Activated CD4-positive, alpha-beta T cell treated with anti-CD3 and anti-CD28 coated beads, Interleukin-2, amount 50 U/mL, for 1 hour (primary cell): ENCODE measurements at places on chromosomes 3 and 15.
A peak's percentile ranks its signal among the peaks of the same experiment; 100 is the strongest.

GRCh38 chr3:43676441-43676840, 14.3 kb upstream of the ABHD5 start:
- DNase-seq = no peak

- DNase-seq = no peak
Observed at GRCh38 chr15:63044645-63045464, 2.3 kb downstream of the TPM1 start.

DNA sequence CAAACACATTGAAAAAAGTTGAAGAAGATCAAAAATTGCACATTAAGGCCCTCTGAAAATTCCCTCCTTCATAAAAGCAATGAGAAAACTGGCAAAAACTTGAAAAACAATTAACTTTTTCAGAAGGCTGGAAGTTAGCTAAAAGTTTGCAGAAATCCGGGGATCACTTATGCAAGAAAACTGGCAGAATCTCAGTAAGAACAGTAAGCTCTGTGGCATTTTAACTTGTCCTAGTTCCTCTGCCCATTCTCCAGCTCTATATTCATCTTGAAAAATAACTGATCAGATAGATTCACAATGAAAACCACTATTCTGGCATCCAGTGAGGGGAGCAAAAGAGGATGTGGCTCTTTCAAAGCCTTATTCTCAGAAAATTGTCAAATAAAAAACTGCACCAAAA, 566.8 kb downstream of the NTRK3 start:
- DNase-seq = no peak

DNA sequence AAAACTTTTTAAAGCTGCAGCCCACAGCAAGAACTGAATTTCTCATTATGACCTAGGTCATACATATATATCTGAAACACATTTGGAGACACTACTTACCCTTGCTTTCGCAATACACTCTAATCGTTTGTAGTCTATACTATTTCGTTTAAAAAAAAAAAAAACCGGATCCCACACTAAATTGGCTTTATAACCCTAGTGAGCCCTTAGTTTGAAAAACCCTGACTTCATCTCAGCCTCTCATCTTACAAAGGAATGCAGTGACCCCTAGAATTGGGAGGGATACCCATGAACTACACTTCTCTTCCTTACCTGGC, 4.2 kb downstream of the RARRES1 start:
- DNase-seq = no peak

DNA sequence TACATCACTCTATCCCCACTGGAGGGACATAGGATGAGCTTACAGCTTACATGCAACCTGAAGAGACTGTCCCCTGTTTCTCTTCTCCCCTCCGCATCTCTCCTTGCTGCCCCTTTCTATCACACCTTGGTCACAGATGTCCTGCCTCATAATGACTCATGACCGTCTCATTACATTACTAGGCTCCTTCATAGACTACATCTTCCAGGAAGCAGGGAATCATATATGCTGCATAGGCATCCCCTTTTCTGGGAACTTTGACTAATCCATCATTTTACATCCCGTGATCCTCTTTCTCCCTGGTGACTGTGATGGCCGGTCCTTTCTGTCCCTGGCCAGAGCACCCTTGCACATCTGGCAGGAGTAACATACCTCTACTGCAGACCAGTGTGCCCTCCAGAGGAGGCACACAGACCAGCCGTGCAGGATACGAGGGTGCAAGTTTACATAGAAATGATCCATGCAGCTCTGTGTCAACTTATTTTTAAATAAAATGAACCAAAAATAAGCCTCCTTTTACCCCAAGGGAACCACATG, 188.9 kb downstream of the CACNA2D3 start:
- no peak for DNase-seq

DNA sequence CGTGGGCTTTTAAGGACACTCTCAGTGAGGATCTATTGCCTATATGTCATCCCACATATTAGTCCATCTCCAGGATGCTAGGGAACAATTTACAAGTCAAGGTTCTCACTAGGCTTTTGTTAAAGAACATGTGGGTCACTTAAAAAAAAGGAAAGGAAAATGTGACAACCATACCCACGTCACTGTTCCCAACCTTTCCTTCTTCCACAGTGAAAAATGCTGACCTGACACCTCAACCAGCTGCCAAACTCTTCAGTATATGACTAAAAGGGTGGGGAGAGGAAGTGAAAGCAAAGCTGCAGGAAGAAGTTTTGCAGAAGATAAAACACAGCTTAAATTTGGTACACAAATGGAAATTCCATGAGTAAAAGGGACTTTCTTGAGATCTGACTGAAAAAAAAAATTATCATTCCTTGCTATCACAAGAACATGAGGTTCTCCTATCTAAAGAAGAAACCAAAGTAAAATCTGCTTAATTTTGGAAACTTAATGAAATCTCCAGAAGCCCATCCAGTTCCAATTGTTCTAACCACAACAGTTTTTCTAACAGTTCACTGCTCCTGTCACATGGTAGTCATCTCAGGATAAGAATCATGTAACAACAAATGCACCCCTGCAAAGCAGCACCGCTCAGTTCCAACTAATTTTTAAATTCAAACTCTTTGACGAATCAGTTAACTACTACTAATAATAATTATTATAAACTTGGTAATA, 117.0 kb upstream of the TSPAN3 start:
- DNase-seq = no peak

- no peak for DNase-seq
Observed at GRCh38 chr15:51075826-51076523, 18.7 kb downstream of the TNFAIP8L3 start.

- DNase-seq = peak; percentile 48
Observed at GRCh38 chr15:88894819-88895767, at the start of gene HAPLN3. TSS of gene HAPLN3 (minus strand) at chr15:88895544. CDS start at chr15:88887298, 8,246 bp downstream.

GRCh38 chr3:169619793-169620192, 43.7 kb downstream of the MECOM start:
- no peak for DNase-seq

- DNase-seq = no peak
Observed at GRCh38 chr15:85980946-85981345, 98.7 kb upstream of the AGBL1 start.

DNA sequence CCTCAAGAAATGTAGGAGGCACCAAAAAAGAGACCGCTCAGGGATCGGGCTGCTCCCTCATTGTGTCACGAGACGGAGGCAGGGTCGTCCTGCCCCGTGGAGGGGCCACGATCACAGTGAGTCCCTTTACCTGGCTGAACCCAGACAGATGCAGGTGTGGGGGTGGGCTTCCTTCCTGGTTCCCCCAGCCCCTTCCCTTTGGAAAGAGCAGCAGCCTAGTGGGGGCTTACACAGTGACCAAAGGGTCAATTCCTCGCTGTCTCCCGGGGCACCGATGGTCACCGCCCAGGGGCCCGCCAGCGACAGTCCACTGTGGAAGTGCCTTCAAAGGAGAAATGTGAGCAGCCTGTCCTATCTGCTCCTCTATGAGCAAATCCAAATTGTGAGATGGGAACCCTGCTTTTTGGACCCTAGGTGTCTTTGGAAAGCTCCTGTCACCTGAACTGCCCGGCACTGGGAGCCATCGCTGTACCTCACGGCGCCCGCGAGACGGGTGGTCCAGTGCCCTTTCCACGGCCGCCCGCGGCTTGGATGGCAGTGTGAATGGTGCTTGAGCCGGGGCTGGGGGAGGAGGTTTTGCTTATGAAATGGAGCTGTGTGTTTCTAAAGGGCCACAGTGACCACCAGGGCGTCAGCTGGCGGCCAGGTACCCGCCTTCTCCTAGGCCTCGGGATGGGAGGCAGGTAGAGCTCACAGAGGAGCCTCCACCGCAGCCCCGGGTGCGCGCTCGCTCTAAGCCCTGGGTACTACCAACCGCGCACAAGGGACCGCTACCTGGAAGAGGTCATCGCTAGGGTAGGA, 155.7 kb downstream of the KLF13 start:
- no peak for DNase-seq

GRCh38 chr15:33526532-33526931, 215.8 kb downstream of the RYR3 start:
- no peak for DNase-seq

- no peak for DNase-seq
Observed at GRCh38 chr15:99148851-99149276, 44.0 kb downstream of the SYNM start.

DNA sequence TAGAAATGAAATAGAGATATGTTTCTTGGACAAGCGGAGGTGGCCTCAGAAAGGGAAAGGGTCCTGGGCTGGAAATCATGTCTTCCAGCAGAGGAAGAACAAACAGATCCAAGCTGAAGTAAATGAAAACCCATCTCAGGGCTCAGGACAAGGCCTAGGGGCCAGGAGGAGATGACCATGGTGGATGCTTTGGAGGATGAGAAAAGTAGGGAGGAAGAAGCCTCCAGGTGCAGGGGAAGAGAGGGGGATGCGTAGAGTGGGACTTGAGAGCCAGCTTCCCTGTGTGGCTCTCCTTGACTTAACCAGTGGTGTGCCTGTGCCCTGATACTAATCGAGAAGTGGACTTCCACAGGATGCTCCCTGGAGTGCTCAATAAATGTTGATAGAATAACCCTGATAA, 203.2 kb downstream of the FAM43A start:
- DNase-seq = no peak

DNA sequence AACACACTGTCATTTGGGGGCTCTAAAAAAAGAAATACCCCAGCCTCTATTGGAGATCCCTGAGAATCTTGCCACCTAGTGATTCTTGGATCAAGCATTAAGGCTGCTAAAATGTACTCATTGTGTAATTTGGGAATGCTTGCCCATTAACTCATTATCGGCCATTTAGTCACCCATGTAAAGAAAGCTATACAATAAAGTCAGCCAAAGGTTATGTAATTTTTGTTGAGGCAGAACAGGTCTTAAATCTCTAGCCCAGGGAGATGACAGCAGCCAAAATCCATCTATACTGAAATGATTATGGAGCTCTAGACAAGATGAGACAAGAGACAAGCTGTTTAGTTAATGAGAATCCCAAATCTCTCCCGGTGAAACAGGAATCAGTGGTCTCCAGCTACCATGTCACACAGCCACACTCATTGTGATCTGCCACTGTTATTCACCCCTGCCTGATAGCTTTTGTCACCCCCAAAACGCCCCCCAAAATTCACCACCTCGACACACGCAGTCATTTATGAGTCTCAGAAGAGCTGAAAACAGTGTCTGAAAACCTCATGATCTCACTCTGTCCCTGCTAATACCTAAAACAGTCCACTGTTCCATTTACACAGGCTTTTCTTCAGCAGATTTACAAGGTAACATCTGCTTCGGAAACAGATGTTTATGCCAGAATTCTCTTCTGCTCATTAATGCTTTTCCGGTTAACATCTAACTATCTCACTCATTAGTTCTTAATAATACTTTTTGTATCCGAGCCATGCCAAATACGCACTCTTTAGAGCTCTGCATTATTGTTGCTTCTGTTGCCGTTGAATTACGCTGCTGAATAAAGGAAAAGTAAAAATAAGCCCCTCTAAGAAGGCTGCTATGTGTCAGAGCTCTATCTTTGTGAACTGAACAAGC, 138.5 kb downstream of the RORA start:
- DNase-seq = no peak

GRCh38 chr3:33602829-33603228, 115.2 kb downstream of the CLASP2 start:
- no peak for DNase-seq

- no peak for DNase-seq
Observed at GRCh38 chr3:178618896-178619295, 82.7 kb downstream of the KCNMB2 start.

- no peak for DNase-seq
Observed at GRCh38 chr3:129485721-129486663, 42.4 kb upstream of the RHO start.

GRCh38 chr3:24264748-24265158, 229.9 kb downstream of the THRB start:
- DNase-seq = no peak

GRCh38 chr3:161081633-161082032, 23.5 kb downstream of the B3GALNT1 start:
- DNase-seq = no peak

- no peak for DNase-seq
Observed at GRCh38 chr3:64892671-64893309, 205.0 kb upstream of the ADAMTS9 start.

DNA sequence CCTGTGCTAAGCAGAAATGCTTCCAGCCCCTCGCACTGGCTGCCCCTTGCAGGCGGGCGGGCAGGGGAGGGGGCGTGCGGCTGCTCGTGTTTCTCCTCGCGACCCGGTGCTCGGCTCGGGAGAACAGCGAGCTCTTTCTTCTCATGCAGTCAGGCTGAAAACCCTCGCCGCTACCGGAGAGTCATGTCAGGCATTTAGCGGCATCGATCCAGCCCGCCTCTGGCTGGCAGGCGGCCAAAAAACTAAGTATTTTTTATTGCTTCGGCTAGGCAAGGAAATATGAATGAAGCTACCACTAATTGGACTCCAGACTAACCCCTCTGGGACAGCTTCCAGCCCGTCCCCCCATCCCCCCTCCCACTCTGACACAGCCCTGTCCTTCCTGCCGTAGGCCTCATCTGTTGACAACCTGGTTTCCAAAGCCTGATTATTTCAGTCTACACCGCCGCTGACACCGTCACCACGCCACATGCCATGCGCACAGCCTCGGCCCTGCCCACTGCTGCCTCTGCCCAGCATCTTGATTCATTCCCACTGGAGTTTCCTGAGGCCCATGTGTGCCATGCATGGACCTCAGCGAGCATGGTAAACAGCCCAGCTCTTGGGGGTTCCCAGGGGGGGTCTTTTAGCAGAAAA, 35.3 kb downstream of the TLE3 start:
- no peak for DNase-seq

GRCh38 chr15:27831384-27832236, 267.5 kb downstream of the OCA2 start:
- no peak for DNase-seq

DNA sequence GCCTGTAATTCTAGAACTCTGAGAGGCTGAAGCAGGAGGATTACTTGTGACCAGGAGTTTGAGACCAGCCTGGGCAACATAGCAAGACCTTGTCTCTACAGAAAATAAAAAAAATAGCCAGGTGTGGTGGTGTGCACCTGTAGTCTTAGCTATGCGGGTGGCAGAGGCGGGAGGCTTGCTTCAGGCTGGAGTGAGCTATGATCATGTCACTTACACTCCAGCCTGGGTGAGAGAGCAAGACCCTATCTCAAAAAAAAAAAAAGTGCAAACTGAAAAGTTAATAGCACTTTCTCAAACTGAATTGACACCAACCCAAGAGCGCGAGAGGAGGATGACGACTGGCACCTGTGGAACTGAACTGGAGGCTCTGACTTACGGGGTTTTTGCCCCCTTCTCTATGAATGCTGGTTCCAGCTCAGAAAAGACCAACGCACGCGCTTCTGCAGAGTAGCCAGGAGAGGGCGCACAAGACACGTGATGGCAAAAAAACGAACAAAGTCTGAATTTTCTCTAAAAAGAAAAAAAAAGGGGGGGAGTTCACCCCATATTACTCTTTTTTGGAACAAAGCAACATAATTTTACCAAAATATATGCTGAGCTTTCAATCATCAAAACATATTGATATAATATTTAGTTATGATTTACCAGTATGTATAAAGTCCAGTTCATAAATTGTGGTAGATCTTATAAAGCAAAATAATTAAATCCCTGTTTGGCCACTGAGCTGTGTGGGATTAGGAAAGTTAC, 23.7 kb downstream of the CFAP92 start:
- DNase-seq = peak; percentile 64

- DNase-seq = no peak
Observed at GRCh38 chr3:106510206-106510605, 641.4 kb upstream of the CBLB start.

- no peak for DNase-seq
Observed at GRCh38 chr3:129699612-129700011, 93.1 kb upstream of the PLXND1 start.

- DNase-seq = peak; percentile 36
Observed at GRCh38 chr3:172511783-172512762, 11.2 kb downstream of the TNFSF10 start.
